Fibroblast of skin of right biceps (primary cell): ENCODE measurements at places on chromosomes 16 and 17.

GRCh38 chr17:46783031-46783593, 35.4 kb downstream of the WNT3 start:
- no peak for DNase-seq

DNA sequence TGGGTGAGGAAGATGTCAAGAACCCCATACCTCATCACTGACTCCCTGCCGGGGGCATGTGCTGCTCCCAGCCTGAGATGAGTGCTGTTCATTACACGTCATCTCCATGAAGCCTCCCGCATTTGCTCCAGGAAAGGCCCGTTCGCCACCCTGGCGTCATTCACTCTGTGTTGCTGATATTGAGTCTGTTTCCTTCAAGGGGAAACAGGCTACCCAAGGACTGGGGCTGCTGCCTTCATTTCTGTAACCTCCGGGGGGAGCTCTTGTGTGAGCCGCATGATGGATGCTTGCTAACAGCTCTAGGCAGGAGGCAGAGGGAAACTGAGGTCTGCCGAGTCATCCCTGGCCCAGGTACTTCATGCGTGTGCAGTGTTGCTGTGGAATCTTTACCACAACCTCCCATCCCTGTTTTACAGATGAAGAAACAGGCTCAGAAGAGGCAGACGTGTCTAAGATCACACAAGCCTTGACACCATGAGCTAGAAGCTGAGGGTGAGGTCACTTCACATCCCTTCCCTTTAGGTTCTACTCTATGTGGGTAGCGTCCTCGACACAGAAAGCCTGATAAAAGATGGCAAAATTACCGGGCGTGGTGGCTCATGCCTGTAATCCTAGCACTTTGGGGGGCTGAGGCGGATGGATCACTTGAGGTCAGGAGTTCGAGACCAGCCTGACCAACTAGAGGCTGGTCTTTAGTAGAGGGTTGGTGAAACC, 3.5 kb upstream of the ARMC5 start:
- no peak for DNase-seq

- DNase-seq = peak; percentile 85
Measured at GRCh38 chr17:51275381-51275780, 15.0 kb downstream of the UTP18 start.

GRCh38 chr17:81533339-81534141, 5.4 kb downstream of the FSCN2 start:
- DNase-seq = no peak

DNA sequence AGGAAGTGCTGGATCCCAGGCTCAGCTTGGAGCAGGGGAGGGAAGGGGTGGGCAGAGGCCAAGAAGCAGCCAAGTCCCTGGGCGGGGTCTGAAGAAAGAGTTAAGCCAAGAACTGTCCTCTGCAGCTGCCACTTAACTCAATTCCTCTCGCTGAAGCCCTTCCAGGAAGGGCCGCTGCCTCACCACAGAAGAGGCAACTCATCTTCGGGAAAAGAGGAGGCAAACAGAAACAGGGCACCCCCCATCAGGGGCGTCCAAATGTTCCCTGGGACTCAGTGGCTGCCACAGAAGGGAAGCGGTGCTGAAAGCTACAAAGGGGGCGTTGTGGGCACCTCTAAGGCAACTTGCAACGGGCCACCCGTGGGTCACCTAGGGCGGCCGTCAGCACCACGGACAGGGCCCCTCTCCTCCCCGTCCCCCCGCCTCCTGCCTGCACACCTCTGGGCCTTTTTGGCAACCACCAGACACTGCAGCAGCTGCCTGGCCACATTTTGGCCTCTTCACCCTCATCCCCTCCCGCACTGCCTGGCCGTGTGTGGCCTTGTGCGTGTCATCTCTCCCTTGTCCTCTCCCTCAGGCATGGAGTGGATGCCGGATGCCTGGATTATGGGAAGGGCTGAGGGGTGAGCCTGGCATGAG, 2.5 kb downstream of the TLCD3B start:
- DNase-seq = no peak

DNA sequence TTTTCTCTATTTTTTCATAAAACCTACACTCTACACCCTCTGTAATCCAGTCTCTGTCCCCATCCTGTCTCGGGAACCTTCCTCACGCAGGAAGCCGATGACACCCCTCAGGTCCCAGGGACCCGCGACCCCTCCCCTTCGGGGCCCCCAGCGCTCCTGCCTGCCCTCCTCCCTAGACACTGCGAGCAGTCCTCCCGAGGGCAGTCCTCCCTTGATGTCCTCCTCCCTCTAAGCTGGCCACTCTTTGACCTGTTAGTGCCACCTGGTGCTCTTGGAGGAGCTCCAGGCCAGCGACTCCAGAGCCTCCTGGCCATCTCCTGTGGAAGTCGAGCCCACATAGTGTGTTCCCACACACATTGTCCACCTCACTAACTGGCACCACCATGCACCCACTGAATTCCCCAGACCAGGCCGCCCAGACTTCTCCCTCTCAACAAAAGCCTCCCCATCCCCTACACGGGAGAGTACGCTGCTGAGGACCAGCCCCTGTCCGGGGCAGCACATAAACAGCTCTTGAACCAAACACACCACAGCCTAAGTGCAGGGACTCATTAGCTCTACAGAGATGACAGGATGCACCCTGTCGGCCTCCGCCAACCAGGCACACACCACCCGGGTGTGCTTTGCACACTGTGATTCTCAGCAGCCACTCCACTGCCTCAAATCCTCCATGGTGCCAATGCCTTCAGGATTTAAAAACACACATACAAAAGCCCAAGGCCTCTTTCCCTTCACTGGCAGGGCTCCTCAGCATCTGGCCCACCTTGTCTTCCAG, 9.3 kb downstream of the OSBPL7 start:
- DNase-seq = no peak

DNA sequence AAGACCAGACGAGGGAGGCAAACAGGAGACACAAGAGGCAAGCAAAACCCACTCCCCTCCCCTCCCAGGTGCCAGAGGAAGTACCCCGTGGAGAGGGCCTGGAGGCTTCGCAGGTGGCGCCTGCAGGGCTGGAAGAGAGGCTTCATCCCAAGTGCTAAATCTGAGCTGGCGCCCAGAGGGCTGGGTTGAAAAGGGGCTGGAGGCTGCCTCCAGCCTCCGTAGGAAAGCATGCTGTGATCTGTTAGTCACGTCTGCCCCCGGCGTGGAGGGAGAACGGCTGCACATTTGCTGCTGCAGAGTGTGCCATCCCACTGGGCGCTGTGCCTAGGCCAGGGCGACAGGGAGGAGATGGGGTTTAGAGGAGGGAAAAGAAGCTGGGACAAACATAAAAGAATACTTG, 16.9 kb downstream of the RPH3AL start:
- no peak for DNase-seq

DNA sequence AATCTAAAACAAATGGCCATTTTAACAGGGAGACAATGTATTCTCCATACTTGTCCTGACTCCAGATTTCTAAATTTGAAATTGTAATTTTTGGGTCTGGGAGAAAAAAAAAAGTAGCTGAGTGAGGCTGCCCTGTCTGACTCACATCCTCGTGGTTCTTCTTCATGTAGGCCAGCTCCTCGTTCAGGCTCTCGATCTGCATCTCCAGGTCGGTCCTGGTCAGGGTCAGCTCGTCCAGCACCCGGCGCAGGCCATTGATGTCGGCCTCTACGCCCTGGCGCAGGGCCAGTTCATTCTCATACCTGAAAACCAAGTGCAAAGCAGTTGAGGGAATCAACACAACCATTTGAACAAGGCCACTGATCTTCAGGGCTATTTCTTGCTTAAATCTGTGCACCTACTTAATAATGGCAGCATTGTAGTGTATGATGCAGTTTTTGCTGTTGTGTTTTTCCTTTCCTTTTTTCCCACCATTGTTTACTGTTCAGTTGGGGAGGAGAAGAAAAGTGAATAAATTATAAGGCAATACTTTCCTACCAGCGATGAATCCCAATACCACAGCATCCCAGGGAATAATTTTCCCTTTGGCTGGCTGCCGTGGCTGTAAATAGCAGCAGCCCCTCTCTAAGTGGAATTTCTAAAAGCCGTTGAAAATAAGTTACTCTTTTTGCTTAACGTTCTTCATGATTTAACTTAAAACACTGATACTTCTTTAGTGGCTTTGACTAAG, 2.2 kb downstream of the KRT12 start:
- DNase-seq = no peak
